ENCODE measurements at places on chromosomes 1 and 21.

GRCh38 chr1:10186331-10187025 lies 23.9 kb upstream of the KIF1B start:
- DNase-seq = no peak

GRCh38 chr1:105655032-105655431 lies 1401.4 kb upstream of the PRMT6 start:
- DNase-seq = no peak

GRCh38 chr1:192700834-192701271 lies 64.9 kb downstream of the RGS13 start:
- DNase-seq = no peak

- DNase-seq = no peak
Observed at GRCh38 chr1:183114441-183114840, 71.6 kb upstream of the LAMC2 start.

DNA sequence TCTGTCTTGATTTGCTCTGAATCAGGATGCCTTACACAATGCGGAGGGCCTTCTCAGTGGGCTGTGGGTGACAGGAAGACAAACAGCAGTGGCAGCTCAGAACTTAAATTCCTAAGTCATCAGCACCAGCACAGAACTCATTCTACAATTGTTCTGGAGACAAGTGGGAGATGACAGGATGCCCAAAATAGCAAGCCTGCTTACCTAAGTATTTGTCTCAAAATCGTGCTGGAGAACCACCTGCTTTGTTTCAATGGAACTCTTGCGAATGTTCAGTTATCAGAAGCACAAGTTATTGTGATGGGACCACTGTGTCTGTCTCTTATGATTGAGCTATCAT lies 76.1 kb downstream of the VCAM1 start:
- DNase-seq = no peak

Measured in NCI-H2081 treated with DMSO at 0.1 percent for 48 hours (cell line).